ENCODE measurements at places on chromosomes 6 and 20. TPM values are rescaled to one million over a fixed set of nuclear protein-coding genes. Genes with fewer than 3 reads are reported as not detected.

- H3K36me3 ChIP-seq: no peaks in the 10 kb centered on the region
- peak overlapping the region; percentile 99 for H3K4me3 ChIP-seq
- no peaks in the 10 kb centered on the region for H3K27me3 ChIP-seq
- H3K4me1 ChIP-seq: peaks cover 76% of the 10 kb centered on the region
- DNase-seq: no peak
Observed at GRCh38 chr6:42448927-42449659, 2.6 kb downstream of the TRERF1 start.

- no peak overlapping the region for H3K4me3 ChIP-seq
- no peaks in the 10 kb centered on the region for H3K36me3 ChIP-seq
- H3K27ac ChIP-seq: no peak overlapping the region
- H3K4me1 ChIP-seq: peaks cover 10% of the 10 kb centered on the region
- H3K27me3 ChIP-seq: peaks cover 2% of the 10 kb centered on the region
Observed at GRCh38 chr6:153123801-153124200, 7.3 kb downstream of the RGS17 start.

DNA sequence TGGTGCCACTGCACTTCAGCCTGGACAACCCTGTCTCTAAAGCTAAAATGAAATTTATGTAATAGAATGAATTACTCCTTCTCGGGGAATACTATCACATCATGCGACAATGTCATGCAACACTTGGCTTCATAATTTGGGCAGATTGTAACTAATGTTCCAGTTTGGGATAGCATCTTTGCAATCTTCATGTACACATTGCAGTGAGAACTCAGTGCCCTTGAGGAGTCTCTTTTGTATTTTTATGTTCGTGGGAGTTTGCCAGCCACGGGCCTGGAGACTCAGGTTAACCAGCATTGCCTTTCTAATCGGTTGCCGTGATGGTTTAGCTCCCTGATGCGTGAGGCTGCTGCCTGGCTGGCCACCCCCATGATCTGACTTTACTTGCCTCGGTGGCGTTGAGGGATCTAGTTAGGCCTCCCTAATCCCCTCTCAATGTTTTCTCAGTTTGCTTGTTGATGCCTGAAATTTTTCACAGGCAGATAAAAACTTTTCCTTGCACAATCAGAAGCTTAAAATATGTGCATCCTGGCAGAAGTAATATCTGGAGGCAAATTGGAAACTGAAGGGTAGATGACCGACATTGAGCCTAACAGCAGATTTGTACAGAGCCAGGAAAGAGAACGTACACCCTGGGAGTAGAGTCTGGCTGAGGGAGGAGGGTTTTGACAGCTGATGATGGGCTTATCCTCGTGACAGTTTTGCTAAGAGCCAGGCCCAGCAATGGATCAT is 2.4 kb downstream of the GMPR start:
- H3K4me3 ChIP-seq: no peak overlapping the region
- no peaks in the 10 kb centered on the region for H3K27me3 ChIP-seq
- H3K27ac ChIP-seq: no peak overlapping the region
- no peak for DNase-seq

GRCh38 chr6:108454356-108454755 is 106.4 kb upstream of the FOXO3 start:
- peaks cover 8% of the 10 kb centered on the region for H3K4me1 ChIP-seq
- no peaks in the 10 kb centered on the region for H3K36me3 ChIP-seq
- H3K27ac ChIP-seq: no peak overlapping the region

GRCh38 chr6:108421366-108421765 is 126.5 kb downstream of the AFG1L start:
- no peak for DNase-seq
- H3K4me1 ChIP-seq: no peaks in the 10 kb centered on the region
- no peak overlapping the region for H3K4me3 ChIP-seq
- no peak overlapping the region for H3K27ac ChIP-seq

DNA sequence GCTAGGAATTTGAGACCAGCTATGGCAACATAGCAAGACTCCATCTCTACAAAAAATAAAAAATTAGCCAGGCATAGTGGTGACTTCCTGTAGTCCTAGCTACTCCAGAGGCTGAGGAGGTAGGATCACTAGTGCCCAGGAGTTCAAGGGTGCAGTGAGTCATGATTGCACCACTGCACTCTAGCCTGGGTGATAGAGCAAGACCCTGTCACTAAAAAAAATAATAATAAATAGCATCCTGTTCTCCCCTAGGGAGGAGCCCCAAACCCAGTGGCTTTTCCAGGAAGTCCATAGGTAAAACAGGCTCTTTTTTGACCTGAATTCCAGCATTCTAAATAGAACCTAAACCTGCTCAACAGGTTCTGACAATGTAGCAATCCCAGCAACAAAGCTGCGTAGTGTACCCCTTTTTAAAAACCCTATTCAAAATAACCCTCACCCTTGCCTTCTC is 192.0 kb downstream of the ALDH8A1 start:
- no peaks in the 10 kb centered on the region for H3K4me1 ChIP-seq
- no peak for DNase-seq
- H3K27me3 ChIP-seq: no peaks in the 10 kb centered on the region
- no peak overlapping the region for H3K4me3 ChIP-seq
- H3K36me3 ChIP-seq: no peaks in the 10 kb centered on the region

- H3K27me3 ChIP-seq: peaks cover 12% of the 10 kb centered on the region
- DNase-seq: no peak
- peak overlapping the region; percentile 64 for H3K27ac ChIP-seq
- H3K4me3 ChIP-seq: no peak overlapping the region
- peaks cover 17% of the 10 kb centered on the region for H3K4me1 ChIP-seq
- H3K36me3 ChIP-seq: no peaks in the 10 kb centered on the region
Observed at GRCh38 chr6:134424165-134424797, 106.4 kb upstream of the SGK1 start.

DNA sequence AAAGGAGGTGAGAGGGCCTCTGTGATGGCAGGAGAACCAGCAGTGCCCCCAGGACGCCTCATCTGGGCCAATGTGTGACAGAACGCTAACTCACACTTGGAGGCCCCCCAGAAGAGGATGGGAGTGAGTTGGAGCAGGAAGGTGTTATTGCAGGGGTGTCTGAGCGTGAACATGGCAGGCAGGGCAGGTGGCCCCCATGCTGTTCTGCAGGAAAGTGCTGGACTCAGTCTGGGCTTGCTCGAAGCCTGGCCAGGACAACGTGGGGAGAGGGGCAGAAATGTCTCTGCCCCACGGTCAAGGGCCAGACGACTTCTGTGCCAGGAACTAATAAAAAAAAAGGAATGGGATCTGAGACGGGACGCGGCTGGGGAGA is 931 bp upstream of the EBF4 start:
- peak overlapping the region; percentile 76 for H3K27ac ChIP-seq
- peak; percentile 44 for DNase-seq
- H3K36me3 ChIP-seq: no peaks in the 10 kb centered on the region

GRCh38 chr6:167960579-167960978 is 36.9 kb upstream of the KIF25 start:
- H3K27ac ChIP-seq: no peak overlapping the region
- H3K36me3 ChIP-seq: peaks cover 4% of the 10 kb centered on the region
- no peak for DNase-seq
- no peak overlapping the region for H3K4me3 ChIP-seq

DNA sequence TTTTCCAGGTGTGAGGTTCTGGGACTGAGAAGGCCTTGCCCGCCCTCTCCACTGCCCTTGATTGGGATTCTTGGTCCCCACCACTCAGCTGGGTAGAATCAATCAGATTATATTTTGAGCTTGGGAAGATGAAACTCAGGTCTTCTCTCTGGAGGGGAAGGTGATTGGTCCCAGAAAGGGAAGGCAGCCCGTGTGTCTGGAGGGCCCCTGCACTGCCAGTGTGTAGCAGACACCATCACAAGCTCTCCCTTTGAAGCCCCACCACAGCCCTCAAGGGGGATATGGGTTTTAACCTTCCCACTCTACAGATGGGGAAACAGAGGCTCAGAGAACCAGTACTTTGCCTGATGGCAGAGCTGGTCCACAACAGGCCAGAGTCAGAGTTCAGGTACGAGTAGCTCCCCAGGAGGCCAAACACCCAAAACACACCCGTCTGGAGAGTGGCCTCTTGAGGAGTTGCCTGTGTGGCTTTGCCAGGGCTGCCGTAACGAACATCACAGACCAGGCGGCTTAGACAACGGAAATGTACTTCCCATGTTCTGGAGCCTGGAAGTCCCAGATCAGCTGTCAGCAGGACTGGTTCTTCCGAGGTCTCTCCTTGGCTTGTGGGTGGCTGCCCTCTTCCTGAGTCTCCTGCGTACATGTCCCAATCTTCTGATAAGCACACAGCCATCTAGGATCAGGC is 205.6 kb downstream of the SYNDIG1 start:
- no peaks in the 10 kb centered on the region for H3K4me1 ChIP-seq
- H3K36me3 ChIP-seq: no peaks in the 10 kb centered on the region
- no peak for DNase-seq
- H3K27me3 ChIP-seq: no peaks in the 10 kb centered on the region
- H3K27ac ChIP-seq: no peak overlapping the region

- H3K36me3 ChIP-seq: peaks cover 5% of the 10 kb centered on the region
- DNase-seq: no peak
- H3K27me3 ChIP-seq: no peaks in the 10 kb centered on the region
- no peak overlapping the region for H3K4me3 ChIP-seq
Observed at GRCh38 chr20:32918751-32919150, 60.0 kb downstream of the EFCAB8 start.

- H3K27me3 ChIP-seq: no peaks in the 10 kb centered on the region
- DNase-seq: no peak
- H3K36me3 ChIP-seq: peaks cover 7% of the 10 kb centered on the region
- H3K4me3 ChIP-seq: no peak overlapping the region
- no peaks in the 10 kb centered on the region for H3K4me1 ChIP-seq
Observed at GRCh38 chr20:62347151-62347404, 20.0 kb downstream of the LAMA5 start.

DNA sequence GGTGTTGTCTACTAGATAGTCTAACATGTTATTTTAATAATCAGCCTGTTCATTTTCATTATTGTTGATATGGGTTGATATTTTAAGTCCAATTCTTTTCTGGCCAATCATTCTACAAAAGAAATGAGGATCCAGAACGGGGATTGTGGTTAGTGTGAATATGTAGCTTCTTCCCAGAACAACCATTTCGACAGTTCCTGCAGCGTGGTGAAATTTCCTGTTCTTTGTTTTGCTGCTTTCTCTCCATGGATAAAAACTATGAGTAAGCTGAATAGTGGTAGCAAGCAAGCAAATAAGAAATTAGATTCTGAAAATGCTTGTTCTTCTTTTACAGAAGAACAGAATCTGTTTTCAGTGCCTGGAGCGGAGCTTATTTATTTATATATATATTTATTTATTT is 65.5 kb upstream of the F13A1 start:
- peaks cover 18% of the 10 kb centered on the region for H3K27me3 ChIP-seq
- no peaks in the 10 kb centered on the region for H3K4me1 ChIP-seq
- DNase-seq: no peak
- no peaks in the 10 kb centered on the region for H3K36me3 ChIP-seq
- H3K27ac ChIP-seq: no peak overlapping the region

DNA sequence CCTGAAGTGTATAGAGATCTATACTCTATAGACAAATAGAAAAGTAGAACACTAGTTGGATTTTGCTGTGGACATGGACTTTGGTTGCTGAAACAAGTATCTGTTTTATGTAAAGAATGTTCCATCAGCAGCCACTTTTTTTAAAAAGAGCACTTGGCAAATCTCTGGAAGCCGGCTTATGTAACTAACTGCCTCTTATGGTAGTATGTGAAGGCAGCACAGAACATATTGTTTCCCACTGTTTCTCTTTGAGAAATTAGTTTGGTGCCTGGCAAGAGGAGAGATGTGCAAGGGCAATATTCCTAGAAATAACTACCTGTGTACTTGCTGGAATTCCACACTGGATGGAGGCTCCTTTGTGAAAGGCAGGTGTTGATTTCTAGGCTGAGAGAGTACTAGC is 242.3 kb upstream of the PREP start:
- H3K4me1 ChIP-seq: peaks cover 79% of the 10 kb centered on the region
- peak overlapping the region; percentile 82 for H3K4me3 ChIP-seq
- H3K27ac ChIP-seq: peak overlapping the region; percentile 95
- no peaks in the 10 kb centered on the region for H3K36me3 ChIP-seq

- peak overlapping the region; percentile 23 for H3K4me3 ChIP-seq
- peaks cover 10% of the 10 kb centered on the region for H3K36me3 ChIP-seq
- H3K4me1 ChIP-seq: peaks cover 14% of the 10 kb centered on the region
- H3K27me3 ChIP-seq: no peaks in the 10 kb centered on the region
- no peak for DNase-seq
- H3K27ac ChIP-seq: peak overlapping the region; percentile 62
Observed at GRCh38 chr6:111342913-111343312, 140.1 kb downstream of the REV3L start.

GRCh38 chr6:45814772-45815171 is 200.9 kb downstream of the CLIC5 start:
- no peak overlapping the region for H3K4me3 ChIP-seq
- H3K27ac ChIP-seq: no peak overlapping the region
- peaks cover 34% of the 10 kb centered on the region for H3K27me3 ChIP-seq
- peaks cover 10% of the 10 kb centered on the region for H3K4me1 ChIP-seq

- no peaks in the 10 kb centered on the region for H3K4me1 ChIP-seq
- no peak for DNase-seq
- H3K36me3 ChIP-seq: peaks cover 4% of the 10 kb centered on the region
- H3K4me3 ChIP-seq: no peak overlapping the region
Observed at GRCh38 chr20:18443886-18444285, 22.9 kb downstream of the DZANK1 start.

TSHZ2 gene
- 1.1 TPM for total RNA-seq

COL9A3 gene
- total RNA-seq: not detected

DLL1 gene
- 0.61 TPM for total RNA-seq

DSP gene
- not detected for total RNA-seq

CRIP3 gene
- total RNA-seq: 2.0 TPM

CST8 gene
- not detected for total RNA-seq

VNN1 gene
- total RNA-seq: 0.83 TPM

ETV7 gene
- total RNA-seq: 6.9 TPM

TREM2 gene
- not detected for total RNA-seq

RAD21L1 gene
- total RNA-seq: not detected

PTGIS gene
- total RNA-seq: 0.08 TPM
